A172 (cell line): ENCODE measurements at places on chromosomes 11 and 22. TPM values are rescaled to one million over a fixed set of nuclear protein-coding genes. Genes with fewer than 3 reads are reported as not detected.

Gene HPX
- 0.14 and 0.74 TPM in 2 replicates for total RNA-seq

Gene ANGPTL5
- not detected in 2 replicates for total RNA-seq

Gene CSKMT
- 3.0 and 8.7 TPM in 2 replicates for total RNA-seq

Gene C11orf65
- 0.28 and 0.53 TPM in 2 replicates for total RNA-seq

Gene H19
- 0.69 and 2.7 TPM in 2 replicates for total RNA-seq
